ENCODE measurements at places on chromosomes 2 and 18. TPM values are rescaled to one million over a fixed set of nuclear protein-coding genes. Genes with fewer than 3 reads are reported as not detected.

DNA sequence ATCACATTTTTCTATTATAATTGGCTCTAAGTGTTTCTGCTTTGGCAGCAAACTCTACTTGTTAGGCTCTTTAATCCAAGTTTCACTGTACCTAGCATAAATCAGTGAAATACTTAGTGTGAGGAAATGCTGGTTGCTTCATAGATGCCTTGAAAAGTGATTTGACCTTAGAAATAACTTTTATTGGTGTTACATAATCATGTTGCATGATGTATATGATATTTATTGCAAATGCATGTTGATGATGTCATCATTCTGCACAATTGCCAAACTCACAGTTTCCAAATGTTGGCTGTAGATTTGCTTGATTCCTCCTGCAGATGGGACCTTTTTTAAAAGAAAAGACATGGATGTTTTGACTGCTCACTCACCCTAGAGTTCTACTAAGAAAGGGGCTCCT, 137.6 kb upstream of the BCL2L11 start:
- H3K4me1 ChIP-seq: no peaks in the 10 kb centered on the region
- H3K4me3 ChIP-seq: no peak overlapping the region
- H3K36me3 ChIP-seq: no peaks in the 10 kb centered on the region
- H3K27ac ChIP-seq: no peak overlapping the region
- DNase-seq: no peak

Gene AKAIN1
- not detected for total RNA-seq

- no peaks in the 10 kb centered on the region for H3K36me3 ChIP-seq
- H3K27ac ChIP-seq: no peak overlapping the region
- DNase-seq: no peak
- peaks cover 24% of the 10 kb centered on the region for H3K27me3 ChIP-seq
- peaks cover 3% of the 10 kb centered on the region for H3K4me1 ChIP-seq
- H3K4me3 ChIP-seq: no peak overlapping the region
These were observed 89.1 kb downstream of the TGIF1 start for GRCh38 chr18:3538954-3539617.

Gene NAT8
- not detected for total RNA-seq

Gene TRAPPC8
- total RNA-seq: 34.1 TPM

Gene CDH7
- total RNA-seq: not detected

Gene CFAP221
- total RNA-seq: not detected

GRCh38 chr2:157443795-157444640, at the start of gene CYTIP:
Gene CYTIP, minus strand, starts transcription at chr2:157444089. Its CDS starts 69 bp downstream, at chr2:157444020.
- H3K36me3 ChIP-seq: peaks cover 30% of the 10 kb centered on the region
- H3K27ac ChIP-seq: peak within 1 kb of the TSS; percentile 100
- DNase-seq: no peak
- peak within 1 kb of the TSS; percentile 99 for H3K4me3 ChIP-seq

Gene NYAP2
- total RNA-seq: 0.12 TPM

- peaks cover 34% of the 10 kb centered on the region for H3K27me3 ChIP-seq
- no peak overlapping the region for H3K4me3 ChIP-seq
- H3K36me3 ChIP-seq: no peaks in the 10 kb centered on the region
- DNase-seq: no peak
These were observed 73.8 kb upstream of the B3GNT7 start for GRCh38 chr2:231321556-231322334.

DNA sequence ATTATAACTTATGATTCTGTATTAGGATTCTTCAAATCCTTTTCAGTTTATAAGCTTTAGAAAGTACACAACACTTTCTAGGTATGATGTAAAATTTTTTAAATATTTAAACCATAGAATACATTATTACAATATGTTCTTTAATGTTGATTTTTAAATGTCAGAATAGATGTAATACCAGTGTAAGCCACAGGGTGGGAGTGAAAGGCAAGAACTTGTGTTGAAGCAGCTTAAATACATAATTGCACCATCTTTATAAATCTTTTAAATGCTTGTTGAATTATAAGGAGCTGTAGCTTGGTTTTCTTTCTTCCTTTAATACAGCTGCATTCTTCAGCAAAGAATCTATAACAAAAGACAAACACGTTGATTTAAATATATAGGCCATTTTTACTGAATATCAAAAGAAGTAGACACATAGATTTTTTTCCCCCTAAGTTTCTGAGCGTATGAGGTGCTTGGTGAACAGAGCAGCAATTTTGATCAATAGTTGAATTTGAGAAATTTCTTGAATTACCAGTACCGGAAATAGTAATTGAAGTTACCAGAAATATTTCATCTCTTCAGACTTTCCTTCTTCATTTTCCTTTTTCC, 63.0 kb downstream of the TANK start:
- no peak overlapping the region for H3K4me3 ChIP-seq
- no peaks in the 10 kb centered on the region for H3K27me3 ChIP-seq
- H3K4me1 ChIP-seq: peaks cover 5% of the 10 kb centered on the region
- DNase-seq: no peak

Gene MARCHF4
- total RNA-seq: not detected

DNA sequence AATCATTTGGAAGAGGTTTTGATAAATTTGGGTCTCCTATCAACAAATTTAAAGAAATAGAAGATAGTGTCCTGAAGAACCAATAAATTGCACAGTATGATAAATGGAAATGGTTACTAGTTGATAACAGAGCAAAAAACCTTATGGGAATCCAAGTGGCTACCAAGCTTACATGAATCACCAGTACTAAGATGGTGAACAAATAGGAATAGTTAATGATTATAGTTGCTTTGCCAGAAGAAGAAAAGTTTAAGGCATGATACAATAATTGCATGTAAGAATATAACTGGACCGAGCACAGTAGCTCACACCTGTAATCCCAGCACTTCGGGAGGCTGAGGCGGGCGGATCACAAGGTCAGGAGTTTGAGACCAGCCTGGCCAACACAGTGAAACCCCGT, 19.6 kb upstream of the INO80D start:
- no peaks in the 10 kb centered on the region for H3K27me3 ChIP-seq
- no peaks in the 10 kb centered on the region for H3K36me3 ChIP-seq
- H3K4me1 ChIP-seq: no peaks in the 10 kb centered on the region
- no peak for DNase-seq
- peak overlapping the region; percentile 19 for H3K27ac ChIP-seq
- H3K4me3 ChIP-seq: no peak overlapping the region

DNA sequence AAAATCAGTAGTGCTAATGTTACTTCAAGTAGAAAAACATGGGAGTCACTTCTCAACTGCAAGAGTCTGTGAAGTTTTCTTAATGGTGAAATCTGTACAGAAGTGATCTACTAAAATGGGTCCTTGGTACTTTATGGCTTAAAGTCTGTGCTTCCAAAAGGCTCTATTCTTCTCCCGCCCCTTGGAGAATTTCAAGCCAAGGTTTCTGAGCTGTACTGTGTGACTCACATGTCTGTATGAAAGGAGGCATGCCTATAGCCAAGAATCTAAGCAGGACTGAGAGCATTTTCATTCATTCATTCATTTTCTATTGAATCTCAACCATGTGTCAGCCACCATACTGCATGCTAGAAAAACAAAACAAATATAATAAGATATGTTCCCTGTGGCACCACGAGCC, 19.8 kb upstream of the DDX18 start:
- H3K4me1 ChIP-seq: no peaks in the 10 kb centered on the region
- DNase-seq: no peak
- H3K27ac ChIP-seq: no peak overlapping the region
- peaks cover 18% of the 10 kb centered on the region for H3K27me3 ChIP-seq
- no peaks in the 10 kb centered on the region for H3K36me3 ChIP-seq
- no peak overlapping the region for H3K4me3 ChIP-seq

GRCh38 chr2:239212121-239212928, 188.5 kb downstream of the HDAC4 start:
- no peak for DNase-seq
- H3K27ac ChIP-seq: peak overlapping the region; percentile 27
- H3K4me1 ChIP-seq: peaks cover 54% of the 10 kb centered on the region

Gene ATIC
- total RNA-seq: 61.7 TPM

GRCh38 chr18:10953672-10954071, 195.7 kb downstream of the PIEZO2 start:
- DNase-seq: no peak
- no peak overlapping the region for H3K27ac ChIP-seq
- peaks cover 9% of the 10 kb centered on the region for H3K27me3 ChIP-seq
- no peaks in the 10 kb centered on the region for H3K4me1 ChIP-seq

GRCh38 chr2:78351208-78351607, 674.3 kb upstream of the REG3G start:
- no peak for DNase-seq
- no peak overlapping the region for H3K4me3 ChIP-seq
- H3K4me1 ChIP-seq: no peaks in the 10 kb centered on the region
- H3K36me3 ChIP-seq: no peaks in the 10 kb centered on the region
- no peaks in the 10 kb centered on the region for H3K27me3 ChIP-seq

- no peaks in the 10 kb centered on the region for H3K36me3 ChIP-seq
- no peaks in the 10 kb centered on the region for H3K4me1 ChIP-seq
- H3K27me3 ChIP-seq: peaks cover 14% of the 10 kb centered on the region
- no peak overlapping the region for H3K27ac ChIP-seq
- no peak for DNase-seq
These were observed 218.7 kb upstream of the PIEZO2 start for GRCh38 chr18:11368020-11368419.

Gene IL1R2
- 1.1 TPM for total RNA-seq

Gene AGXT
- total RNA-seq: not detected

GRCh38 chr2:49661809-49662208, 507.5 kb upstream of the FSHR start:
- H3K27ac ChIP-seq: no peak overlapping the region
- no peaks in the 10 kb centered on the region for H3K27me3 ChIP-seq
- no peak overlapping the region for H3K4me3 ChIP-seq
- no peaks in the 10 kb centered on the region for H3K36me3 ChIP-seq

- no peak overlapping the region for H3K27ac ChIP-seq
- DNase-seq: no peak
- no peaks in the 10 kb centered on the region for H3K27me3 ChIP-seq
These were observed 144.9 kb downstream of the KCTD1 start for GRCh38 chr18:26403491-26403890.

GRCh38 chr2:235925250-235925919, 242.8 kb downstream of the GBX2 start:
- H3K27me3 ChIP-seq: peaks cover 12% of the 10 kb centered on the region
- H3K27ac ChIP-seq: peak overlapping the region; percentile 19
- H3K4me3 ChIP-seq: no peak overlapping the region
- H3K4me1 ChIP-seq: no peaks in the 10 kb centered on the region
- no peaks in the 10 kb centered on the region for H3K36me3 ChIP-seq
- DNase-seq: no peak

Gene PFN4
- not detected for total RNA-seq

DNA sequence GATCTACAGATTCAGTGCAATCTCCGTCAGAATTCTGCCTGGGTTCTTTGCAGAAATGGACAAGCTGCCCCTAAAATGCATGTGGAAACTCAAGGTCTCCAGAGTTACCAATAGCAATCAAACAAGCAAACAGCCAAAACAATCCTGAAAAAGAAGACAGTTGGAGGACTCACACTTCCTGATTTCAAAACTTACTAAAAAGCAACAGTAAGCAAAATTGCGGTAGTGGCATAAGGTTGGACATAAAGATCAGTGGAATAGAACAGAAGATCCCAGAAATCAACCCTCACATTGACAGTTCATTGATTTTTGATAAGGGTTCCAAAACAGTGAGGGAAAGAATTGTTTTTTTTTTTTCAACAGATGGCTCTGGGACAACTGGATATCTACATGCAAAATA, 59.7 kb downstream of the NPPC start:
- no peak overlapping the region for H3K4me3 ChIP-seq
- no peak for DNase-seq
- H3K4me1 ChIP-seq: peaks cover 4% of the 10 kb centered on the region

Gene SERPINB2
- 0.45 TPM for total RNA-seq

Gene PLGLB1
- 5.9 TPM for total RNA-seq

GRCh38 chr2:216015722-216016464, 2.5 kb upstream of the MREG start:
- H3K27ac ChIP-seq: peak overlapping the region; percentile 82
- H3K36me3 ChIP-seq: peaks cover 3% of the 10 kb centered on the region
- no peak for DNase-seq
- H3K4me1 ChIP-seq: peaks cover 32% of the 10 kb centered on the region

- H3K36me3 ChIP-seq: no peaks in the 10 kb centered on the region
- H3K4me1 ChIP-seq: no peaks in the 10 kb centered on the region
- DNase-seq: no peak
- no peak overlapping the region for H3K27ac ChIP-seq
- H3K4me3 ChIP-seq: no peak overlapping the region
These were observed 74.2 kb downstream of the VWA3B start for GRCh38 chr2:98161186-98161585.

GRCh38 chr2:24768601-24769000, 24.6 kb downstream of the PTRHD1 start:
- DNase-seq: no peak
- H3K36me3 ChIP-seq: peaks cover 14% of the 10 kb centered on the region
- H3K4me3 ChIP-seq: no peak overlapping the region
- H3K27me3 ChIP-seq: no peaks in the 10 kb centered on the region
- peaks cover 10% of the 10 kb centered on the region for H3K4me1 ChIP-seq
- no peak overlapping the region for H3K27ac ChIP-seq

Gene SLC4A5
- 9.1 TPM for total RNA-seq

DNA sequence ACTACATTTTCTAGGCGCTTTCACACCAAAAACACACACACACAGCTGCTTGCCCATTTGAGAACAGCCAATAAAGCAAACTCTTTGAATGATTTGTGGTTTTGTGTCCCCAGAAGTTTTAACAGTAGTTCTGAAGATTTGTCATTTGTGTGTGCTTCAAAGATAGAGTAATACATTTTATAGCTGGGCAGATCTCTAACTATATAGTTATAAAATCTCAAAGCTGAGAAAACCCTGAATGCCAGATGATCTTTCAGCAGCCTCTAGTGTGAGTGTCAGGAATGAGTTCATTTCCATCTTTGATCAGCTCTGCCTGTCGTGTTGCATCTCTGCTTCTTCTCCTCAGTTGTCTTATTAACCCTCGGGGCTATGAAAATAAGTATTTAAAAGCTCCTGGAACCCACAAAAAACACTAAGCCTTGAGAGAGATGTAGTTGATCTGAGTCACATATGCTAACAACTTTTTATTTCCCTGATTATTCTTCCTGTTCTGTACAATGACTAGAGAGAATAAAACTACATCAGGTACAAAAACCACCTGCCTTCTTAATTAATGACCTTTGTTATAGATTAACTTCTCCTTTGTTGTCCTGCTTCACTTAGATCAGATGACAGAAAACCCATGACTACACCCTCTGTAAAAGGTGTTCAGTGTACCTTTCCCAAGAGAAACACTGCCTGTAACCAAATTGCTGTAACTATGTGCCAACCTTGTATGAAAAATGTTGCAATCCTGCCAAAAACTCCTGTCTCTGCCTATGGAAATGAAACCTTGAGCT, 30.0 kb upstream of the SLC3A1 start:
- no peaks in the 10 kb centered on the region for H3K36me3 ChIP-seq
- no peak for DNase-seq
- no peaks in the 10 kb centered on the region for H3K27me3 ChIP-seq
- H3K4me3 ChIP-seq: no peak overlapping the region
- no peak overlapping the region for H3K27ac ChIP-seq

GRCh38 chr2:8573942-8574195, 108.0 kb upstream of the ID2 start:
- H3K36me3 ChIP-seq: no peaks in the 10 kb centered on the region
- H3K27ac ChIP-seq: no peak overlapping the region
- peak overlapping the region; percentile 73 for H3K4me3 ChIP-seq
- H3K4me1 ChIP-seq: peaks cover 31% of the 10 kb centered on the region
- DNase-seq: no peak
- peaks cover 5% of the 10 kb centered on the region for H3K27me3 ChIP-seq

All from T-helper 17 cell (primary cell).